ENCODE measurements at places on chromosomes 11 and 22.
A peak's percentile ranks its signal among the peaks of the same experiment; 100 is the strongest.

DNA sequence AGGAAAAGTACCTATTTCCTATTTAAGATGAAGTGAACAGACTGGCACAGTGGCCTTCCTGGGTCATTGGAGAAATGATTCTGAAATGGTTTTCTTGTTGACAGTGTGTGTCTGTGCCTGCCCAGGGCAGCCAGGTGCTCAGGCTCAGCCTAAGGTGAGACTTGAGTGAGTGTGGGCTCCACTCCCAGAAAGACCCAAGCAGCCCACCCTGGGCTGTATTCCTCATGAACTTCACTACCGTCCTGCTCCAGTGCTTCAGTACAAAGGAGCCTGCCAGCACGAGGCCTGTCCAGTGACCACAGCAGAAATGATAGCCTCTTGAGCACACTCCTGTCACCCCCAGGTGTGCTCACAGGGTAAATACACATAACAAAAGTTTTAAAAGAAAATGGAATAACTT is 49.5 kb downstream of the GAB4 start:
- no peak for DNase-seq

DNA sequence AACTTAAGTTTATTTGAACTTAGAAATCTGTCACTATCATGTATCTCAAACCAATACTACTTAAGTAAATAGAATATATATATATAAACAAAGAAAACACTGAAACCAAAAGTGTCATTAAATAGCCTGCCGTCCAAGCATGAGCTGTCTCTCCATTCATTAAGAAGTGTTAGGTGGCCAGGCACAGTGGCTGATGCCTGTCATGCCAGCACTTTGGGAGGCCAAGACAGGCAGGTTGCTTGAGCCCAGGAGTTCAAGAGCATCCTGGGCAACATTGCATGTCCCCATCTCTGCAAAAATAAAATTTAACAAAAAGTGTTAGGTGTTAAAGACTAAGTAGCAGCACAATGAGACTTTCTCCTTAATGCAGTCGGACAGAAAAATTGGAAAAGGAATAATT is 14.0 kb downstream of the CD6 start:
- DNase-seq, result peak; percentile 15

DNA sequence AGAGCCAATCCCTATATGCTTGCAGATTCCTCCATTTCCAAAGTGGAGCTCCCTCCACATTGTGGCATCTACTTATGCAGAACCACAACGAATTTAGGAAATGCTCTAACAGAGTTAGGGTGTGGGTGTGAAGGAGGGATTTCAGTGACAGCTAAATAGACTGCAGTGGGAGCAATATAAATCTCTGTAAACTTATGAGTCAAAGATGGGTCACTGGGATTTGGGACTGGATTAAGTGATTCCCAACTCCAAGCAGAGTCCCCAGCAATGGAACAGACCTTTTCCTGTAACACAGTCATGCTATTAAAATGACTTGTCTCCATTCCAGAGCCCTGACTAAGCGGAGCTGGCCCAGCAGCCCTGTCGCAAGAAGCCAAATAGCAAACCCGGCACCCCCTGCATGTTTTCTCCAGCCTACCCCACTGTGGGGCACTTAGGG is 36.6 kb downstream of the RPL27A start:
- DNase-seq, result no peak

DNA sequence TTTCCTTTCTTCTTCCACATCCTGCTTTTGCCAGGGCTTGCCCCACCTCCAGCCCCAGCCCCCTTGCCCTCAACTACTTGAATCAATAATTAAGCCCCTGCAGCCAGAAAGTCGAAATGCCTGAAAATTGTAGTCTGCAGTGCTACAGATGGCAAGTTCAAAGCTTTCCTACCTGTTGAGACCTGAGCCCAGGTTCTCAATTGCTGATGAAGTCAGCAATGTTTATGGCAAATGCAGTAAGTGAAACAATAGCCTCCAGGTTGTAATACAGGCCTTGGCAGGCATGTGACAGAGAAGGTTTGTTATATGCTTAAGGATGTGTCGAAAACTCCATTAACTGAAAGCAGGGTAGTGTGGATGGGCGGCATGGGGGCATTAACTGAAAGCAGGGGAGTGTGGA is 181.1 kb upstream of the SESN3 start:
- no peak for DNase-seq

GRCh38 chr11:66317322-66317722 is 478 bp upstream of the CD248 start:
- peak; percentile 73 for DNase-seq

DNA sequence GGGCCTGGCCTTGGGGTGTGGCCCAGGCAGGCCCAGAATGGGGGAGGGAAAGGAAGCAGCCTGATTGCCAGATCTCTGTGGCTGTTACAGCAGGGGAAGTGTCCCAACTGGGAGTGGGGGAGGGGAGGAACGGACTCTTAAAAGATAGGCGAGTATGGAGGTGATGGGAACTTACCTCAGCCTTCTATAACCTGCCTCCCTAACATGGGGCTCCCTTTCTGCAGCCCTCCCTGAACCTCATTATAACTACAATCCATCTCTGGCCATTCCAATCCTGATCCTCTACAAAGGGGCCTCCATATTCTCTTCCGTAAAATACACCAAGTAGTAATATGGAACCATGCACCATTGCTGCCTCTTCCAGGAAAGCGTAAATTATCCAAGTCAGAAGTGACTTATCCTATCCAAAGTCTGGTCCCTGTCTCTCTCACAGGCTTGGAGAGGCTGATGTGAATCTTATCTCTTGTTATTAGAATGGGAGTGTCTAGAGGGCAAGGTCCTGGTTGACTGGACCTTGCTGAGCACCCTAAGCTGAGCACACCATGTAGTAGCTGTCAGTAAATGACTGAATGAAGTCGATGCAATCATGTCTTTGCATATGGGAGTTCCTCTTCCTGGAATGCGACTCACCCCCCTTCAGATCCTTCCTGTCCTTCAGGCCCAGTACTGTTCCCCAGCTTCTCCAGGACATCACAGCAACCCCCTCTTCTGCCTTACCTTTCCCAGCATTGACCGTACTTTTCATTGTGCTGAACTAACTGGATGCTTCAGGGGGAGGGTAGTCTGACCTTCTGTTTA is 5.9 kb downstream of the RHOG start:
- no peak for DNase-seq

- no peak for DNase-seq
Measured at GRCh38 chr11:15157606-15158137, 42.9 kb downstream of the INSC start.

Data from endodermal cell (in vitro differentiated cells).